Erythroblast (primary cell): ENCODE measurements at places on chromosomes 6 and 20.
A peak's percentile ranks its signal among the peaks of the same experiment; 100 is the strongest.

GRCh38 chr6:41618598-41618997 is 19.7 kb upstream of the MDFI start:
- no peak for DNase-seq

GRCh38 chr20:49669601-49670189 is 44.0 kb downstream of the B4GALT5 start:
- DNase-seq = no peak

- DNase-seq = no peak
Observed at GRCh38 chr20:14497004-14497403, 159.6 kb upstream of the FLRT3 start.

GRCh38 chr20:45011108-45011526 is 44.8 kb downstream of the STK4 start:
- DNase-seq = peak; percentile 41

DNA sequence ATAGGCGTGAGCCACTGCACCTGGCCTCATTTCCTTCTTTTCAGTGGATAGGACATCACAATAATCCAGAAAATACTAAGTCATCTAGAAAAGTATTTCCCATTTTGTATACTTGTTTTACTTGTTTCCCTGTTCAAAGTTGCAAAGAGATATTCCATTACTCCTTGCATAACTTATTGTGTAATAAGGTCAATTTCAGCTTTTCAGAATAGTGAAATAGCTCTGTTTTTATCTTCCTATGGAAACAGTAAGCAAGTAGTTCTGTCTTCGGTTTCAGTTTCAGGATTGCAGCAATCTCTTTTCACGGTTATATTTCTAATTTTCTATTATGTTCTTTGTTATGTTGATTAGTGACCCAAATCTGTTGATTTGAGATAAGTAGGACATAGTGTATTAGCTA is 6.0 kb downstream of the STX11 start:
- no peak for DNase-seq

GRCh38 chr20:42613076-42613475 is 576.6 kb downstream of the PTPRT start:
- no peak for DNase-seq

- DNase-seq = no peak
Observed at GRCh38 chr20:19934792-19935491, 82.2 kb upstream of the NAA20 start.

DNA sequence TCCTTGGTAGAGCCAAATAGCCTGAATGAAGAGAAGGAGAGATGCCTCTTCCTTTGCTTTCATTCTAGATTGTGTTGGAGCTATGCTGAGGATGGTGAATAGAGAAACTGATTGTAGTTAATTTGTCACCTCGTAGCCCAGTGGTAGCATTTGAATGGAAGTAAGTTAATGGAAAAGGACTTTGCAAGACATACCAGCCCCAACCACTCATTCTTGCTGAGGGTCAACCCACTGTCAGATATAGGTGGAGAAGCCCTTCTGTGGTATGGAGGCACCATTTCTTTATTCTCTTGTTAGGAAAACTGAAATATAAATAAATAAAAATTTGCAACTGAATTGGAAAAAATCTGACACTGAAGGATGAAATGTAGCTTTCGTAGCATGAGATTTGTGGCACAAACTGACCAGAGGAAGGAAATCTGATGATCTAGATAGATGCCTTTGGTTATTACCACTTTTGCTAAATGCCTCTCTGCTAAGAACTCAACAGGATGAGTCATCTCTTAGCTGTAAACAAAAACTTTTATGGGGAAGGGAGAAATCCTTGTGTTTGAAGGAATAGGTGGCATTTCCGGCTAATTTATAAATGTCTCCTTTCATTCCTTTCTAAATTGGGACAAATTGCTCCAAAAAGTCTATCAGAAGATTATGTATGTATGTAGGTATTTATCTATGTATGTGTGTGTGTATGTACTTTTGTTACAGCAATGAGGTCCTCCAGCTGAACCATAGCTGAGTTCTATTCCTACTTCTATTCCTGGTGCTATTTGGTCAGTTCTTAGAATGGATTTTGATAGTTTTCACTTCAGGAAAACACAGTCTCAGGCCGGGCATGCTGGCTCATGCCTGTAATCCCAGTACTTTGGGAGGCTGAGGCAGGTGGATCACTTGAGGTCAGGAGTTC is 76.5 kb upstream of the SUPT3H start:
- DNase-seq = no peak

GRCh38 chr20:14444106-14444505 is 106.7 kb upstream of the FLRT3 start:
- no peak for DNase-seq

- no peak for DNase-seq
Observed at GRCh38 chr6:135233686-135234491, 52.8 kb downstream of the MYB start.

DNA sequence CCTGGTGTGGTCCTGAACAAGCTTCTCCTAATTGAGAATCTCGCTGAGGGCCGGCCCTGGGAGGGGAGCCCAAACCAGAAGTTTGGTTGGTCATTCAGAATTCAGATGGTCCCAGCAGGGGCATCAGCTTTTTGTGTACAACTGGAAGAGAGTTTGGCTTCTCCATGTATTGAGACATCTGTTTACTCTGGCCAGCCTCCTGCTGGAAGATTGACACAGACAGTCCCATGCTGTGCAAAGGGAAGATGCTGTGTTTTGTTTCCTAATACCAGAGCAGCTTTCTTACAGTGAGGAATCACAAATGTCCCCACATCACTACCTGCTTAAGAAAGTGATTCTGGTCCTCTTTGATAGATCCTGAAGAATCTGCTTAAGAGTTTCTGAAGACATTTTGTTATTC is 97.8 kb downstream of the PLEKHG1 start:
- no peak for DNase-seq

DNA sequence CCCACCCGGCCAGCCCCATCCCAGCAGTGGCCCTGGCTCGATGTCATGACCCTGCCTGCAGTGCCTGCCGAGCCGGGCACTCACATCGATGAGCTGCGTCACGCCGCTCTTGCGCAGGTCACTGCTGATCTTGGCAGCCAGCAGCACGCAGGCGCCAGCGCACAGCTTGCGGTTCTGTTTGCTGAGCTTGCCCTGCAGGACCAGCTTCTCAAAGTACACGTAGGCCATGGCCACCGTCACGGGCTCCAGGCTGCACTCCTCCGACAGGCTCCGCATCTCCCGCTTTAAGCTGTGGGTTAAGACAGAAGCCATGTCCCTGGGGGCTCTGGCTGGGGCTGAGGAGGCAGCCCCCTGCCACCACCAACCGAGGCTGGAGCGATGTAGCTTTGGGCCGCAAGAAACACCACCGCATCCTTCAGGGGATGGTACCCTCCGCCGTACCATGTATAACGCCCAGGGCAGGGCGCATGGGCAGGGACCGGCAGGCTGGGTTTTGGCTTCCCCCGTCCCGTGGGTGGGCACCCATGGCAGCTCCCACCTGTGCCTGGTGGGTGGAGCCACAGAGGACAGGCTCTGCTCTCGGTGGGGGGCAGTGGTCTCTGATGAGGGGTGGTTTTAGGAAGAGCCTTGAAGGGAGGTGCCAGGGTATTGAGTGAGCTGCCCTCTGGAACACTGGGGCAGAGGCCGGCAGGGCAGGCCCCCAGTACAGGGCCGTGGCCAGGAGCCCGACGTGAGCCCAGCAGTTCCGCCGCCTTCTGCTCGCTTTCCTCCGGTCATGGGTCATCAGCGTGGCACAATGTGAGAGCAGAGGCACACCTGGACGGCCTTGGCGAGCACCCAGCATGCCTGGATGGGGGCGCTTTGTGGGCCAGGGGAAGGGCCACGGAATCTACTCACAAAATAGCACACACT is 4.5 kb downstream of the RPS21 start:
- no peak for DNase-seq

- peak; percentile 90 for DNase-seq
Observed at GRCh38 chr6:17703256-17703694, 3.5 kb downstream of the NUP153 start.

- DNase-seq = peak; percentile 65
Observed at GRCh38 chr6:6689400-6690143, 101.1 kb downstream of the LY86 start.

GRCh38 chr6:24918641-24919055 is 17.1 kb downstream of the RIPOR2 start:
- DNase-seq = no peak

DNA sequence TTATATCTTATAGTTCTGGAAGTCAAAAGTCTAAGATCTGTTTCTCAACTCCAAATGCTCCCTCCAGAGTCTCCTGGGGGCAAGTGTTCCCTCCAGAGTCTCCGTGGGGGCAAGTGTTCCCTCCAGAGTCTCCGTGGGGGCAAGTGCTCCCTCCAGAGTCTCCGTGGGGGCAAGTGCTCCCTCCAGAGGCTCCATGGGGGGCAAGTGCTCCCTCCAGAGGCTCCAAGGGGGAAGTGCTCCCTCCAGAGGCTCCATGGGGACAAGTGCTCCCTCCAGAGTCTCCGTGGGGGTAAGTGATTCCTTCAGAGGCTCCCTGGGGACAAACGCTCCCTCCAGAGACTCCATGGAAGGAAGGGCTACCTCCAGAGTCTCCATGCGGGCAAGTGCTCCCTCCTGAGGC is 34.0 kb upstream of the THBS2 start:
- no peak for DNase-seq

- DNase-seq = no peak
Observed at GRCh38 chr6:7390226-7390878, 744 bp downstream of the RIOK1 start.

- DNase-seq = no peak
Observed at GRCh38 chr20:23341073-23341472, 9.5 kb upstream of the NXT1 start.

DNA sequence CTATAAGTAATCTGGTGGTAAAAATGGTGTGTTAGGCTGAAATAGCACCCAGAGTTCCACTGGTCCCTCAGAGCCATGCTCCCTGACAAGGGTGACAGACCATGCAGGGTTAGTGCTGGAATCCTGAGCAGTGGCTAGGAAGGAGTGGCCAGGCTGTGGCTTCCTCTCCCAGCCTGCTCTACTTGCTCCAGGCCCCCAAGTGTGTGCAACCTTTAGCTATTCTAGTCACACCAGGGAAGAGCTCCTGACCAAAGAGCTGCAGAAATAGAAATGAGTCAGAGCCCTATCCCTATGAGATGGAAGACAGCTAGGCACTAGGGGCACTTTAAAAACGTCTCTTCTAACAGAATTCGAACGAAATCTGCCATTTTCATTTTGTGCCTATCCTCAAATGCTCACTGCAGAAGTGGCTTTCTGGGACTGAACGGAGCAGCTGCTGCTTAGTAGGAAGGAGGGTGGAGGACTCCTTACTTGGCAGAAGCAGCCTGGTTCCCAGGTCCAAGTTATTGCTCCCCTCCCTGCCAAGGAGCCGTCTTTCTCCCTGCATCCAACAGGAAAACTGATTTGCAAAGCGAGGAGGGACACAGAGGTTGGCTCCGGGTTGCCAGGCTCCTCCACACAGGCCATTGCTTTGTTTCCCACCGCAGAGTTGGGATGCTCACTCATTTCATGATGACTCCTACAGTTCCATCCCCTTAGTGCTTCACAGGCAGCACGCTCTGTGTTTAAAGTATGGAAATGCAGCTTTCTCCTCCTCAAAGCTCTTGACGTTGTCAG is 754.5 kb downstream of the C6orf118 start:
- no peak for DNase-seq

DNA sequence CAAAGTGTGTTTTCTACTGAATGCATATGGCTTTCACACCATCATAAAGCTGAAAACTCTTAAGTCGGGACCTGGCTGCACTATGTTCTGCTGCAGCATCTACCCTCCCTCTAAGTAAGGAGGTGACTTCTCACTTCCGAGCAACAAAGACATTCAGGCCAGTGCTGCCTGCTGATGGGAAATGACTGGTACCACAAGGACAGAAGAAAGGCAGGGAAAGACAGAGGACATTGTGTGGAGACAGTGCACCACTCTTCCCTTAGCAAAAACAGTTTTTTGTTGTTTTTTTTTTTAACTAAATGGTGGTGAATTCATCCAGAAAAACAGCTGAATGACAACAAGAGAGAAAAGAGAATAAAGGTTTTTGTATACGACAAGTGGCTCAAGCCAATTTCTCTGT is 81.5 kb downstream of the MAP7 start:
- DNase-seq = no peak

GRCh38 chr6:2021713-2022125 is 223.7 kb downstream of the GMDS start:
- DNase-seq = peak; percentile 9

DNA sequence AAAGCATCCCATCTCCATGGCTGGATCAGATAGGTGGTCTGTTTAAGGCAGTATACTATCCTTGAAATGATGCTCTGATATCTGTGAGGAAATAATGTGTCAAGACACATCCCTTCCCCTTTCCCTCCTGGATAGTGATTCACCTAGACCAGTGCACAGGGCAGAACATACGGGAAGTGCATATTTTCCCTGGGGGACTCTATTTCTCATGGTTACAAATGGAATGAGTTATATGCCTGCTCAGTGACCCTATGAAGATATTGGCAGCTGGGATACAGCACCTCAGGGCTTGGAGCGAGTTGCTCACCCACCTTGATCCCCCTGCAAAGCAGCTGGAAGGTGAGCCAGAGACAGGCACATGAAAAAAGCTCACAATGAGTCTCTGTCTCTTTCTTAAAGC is 67.5 kb upstream of the PRL start:
- no peak for DNase-seq

DNA sequence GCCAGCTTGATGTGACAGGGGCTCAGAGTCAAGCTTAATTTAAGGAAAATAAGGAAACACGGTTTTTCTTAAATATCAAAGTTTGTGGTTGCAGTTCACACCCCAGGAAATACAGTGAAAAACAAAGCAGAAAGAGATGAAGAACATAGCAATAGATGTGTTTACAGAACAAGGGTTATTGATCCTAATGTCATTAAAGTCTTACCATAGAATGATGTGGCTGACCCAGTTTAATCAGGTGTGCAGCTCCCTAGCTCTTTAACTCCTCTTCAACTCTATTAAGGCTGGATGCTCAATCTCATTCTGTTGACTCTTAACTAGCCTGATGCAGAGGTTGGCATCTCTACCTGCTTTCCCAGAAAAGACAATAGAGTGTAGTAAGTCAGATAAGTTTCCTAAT is 7.5 kb upstream of the GTF3C6 start:
- DNase-seq = no peak
